ENCODE measurements at places on chromosomes 6 and 20. TPM values are rescaled to one million over a fixed set of nuclear protein-coding genes. Genes with fewer than 3 reads are reported as not detected.

GRCh38 chr6:5763871-5764270 lies 242.9 kb downstream of the NRN1 start:
- peak; percentile 35 for DNase-seq

- DNase-seq = no peak
These were observed 20.5 kb downstream of the LAMA5 start for GRCh38 chr20:62346398-62347150.

DNA sequence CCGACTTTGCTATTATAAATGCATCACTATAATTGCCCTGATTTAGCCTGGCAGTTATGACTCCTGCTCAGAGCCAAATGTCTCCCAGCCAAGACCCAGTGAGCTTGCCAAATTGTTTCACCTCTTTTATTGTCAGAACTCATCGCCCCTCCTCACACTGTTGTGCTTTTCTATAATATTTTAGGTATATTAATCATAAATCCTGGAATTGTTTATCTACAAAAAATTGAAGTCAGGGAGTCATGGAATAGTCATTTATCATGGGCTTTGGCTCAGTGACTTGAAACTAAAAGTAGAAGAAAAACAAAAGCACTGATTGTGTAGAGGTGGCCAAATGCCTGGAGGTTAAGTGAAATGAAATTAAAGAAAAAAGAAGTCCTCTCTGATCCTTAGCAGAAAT lies 85.6 kb downstream of the PFDN4 start:
- DNase-seq = no peak

GRCh38 chr20:10812759-10813327 lies 139.0 kb upstream of the JAG1 start:
- DNase-seq = no peak

DNA sequence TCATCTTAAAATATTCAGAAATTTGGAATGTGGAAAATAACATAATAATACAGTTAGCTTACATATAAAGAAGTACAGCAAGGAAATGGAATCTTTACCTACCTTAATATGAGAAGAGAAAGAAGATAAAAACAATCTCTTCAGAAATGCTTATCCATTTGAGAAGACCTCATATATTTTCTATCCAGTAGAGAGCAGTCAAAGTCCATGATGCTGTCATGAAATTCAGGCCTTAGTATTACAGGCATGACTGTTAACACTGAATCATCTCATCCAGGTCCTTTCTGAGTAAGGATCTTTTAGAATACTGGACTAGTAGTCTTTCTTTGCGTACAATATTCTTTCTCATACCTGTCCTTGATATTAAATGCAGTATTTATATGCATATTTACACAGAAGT lies 713.4 kb downstream of the CD109 start:
- no peak for DNase-seq

GRCh38 chr6:84667252-84668213 lies 96.9 kb downstream of the TBX18 start:
- DNase-seq = no peak

- DNase-seq = no peak
These were observed 443.8 kb downstream of the KIF16B start for GRCh38 chr20:16129411-16129810.

DNA sequence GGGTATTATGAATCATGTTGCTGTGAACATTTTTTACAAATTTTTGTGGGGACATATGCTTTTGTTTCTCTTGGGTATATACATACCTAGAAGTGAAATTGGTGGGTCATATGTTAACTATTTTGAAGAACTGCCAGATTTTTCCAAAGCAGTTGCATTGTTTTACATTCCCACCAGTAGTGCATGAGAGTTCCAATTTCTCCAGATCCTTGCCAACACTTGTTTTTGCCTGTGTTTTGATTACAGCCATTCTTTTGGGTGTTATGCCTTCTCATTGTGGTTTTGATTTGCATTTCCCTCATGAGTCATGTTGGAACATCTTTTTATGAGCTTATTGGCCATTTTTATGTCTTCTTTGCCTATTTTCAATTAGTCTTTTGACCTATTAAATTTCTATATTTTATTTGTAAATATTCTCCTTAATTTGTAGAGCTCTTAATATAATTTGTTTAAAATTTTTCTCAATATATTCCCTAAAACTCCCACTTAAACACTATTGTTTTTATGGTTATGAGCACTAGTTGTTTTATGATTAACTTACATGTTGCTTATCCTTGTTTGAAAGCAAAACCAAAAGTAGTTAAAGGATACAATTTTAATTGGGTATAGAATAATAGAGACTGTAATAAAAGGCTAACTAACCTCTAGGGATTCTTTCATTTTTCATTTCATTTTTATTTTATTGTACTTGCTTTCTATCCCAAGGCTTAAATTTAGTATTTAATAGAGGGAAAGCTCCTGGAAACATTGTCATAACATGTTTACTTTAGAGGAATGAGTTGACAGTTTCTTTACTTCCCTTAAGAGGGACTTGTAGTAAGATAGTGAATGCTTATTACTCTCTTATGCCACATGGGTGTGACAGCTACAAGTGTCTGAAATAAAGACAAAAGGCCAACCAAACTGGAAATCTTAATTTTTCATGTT lies 5.5 kb downstream of the UBR2 start:
- no peak for DNase-seq

TEAD3 gene
- total RNA-seq = 23.5 TPM

- no peak for DNase-seq
These were observed 22.0 kb upstream of the SNRNP48 start for GRCh38 chr6:7568021-7568420.

CD109 gene
- total RNA-seq = 2.0 TPM

OLIG3 gene
- not detected for total RNA-seq

LY6G6C gene
- 0.29 TPM for total RNA-seq

- DNase-seq = no peak
These were observed 155.5 kb upstream of the DST start for GRCh38 chr6:56798163-56798562.

- peak; percentile 88 for DNase-seq
These were observed 490.2 kb upstream of the SULF2 start for GRCh38 chr20:48275286-48276020.

- DNase-seq = no peak
These were observed 167.5 kb downstream of the TMEM242 start for GRCh38 chr6:157155804-157156203.

DNA sequence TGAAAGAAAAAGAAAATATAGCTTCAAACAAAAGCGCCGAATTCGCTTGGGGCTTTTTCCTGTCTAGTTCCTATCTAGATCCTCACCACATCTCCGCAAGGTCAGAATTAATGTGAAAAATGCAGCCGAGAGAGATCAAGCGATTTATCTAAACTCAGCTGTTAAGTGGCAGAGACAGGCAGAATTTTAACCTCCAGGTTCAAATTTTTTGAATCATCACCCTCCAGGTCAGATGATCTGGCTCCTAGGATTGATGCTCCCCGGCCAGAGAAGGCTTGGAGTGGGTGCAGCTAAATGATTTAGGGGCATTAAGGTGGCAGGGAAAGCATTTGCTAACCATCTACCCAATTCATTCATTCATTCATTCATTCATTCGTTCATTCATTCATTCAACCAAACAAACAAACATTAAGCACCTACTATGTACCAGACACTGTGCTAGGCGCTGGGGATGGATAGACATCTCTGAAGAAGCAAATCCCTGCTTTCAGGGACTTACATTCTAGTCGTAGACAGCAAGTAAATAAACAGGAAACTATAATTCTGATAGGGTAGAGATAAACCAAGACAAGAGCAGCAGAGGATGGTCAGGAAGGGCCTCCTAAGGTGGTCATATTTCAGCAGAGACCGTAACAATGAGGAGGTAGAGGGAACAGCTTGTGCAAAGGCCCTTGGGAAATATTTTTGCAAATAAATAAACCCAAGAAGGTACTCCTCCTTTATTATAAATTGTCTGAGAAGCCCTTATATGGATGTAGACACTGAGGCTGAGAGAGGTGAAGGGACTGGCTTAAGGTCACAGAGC lies 672 bp upstream of the UBE2V1 start:
- DNase-seq = no peak

DNA sequence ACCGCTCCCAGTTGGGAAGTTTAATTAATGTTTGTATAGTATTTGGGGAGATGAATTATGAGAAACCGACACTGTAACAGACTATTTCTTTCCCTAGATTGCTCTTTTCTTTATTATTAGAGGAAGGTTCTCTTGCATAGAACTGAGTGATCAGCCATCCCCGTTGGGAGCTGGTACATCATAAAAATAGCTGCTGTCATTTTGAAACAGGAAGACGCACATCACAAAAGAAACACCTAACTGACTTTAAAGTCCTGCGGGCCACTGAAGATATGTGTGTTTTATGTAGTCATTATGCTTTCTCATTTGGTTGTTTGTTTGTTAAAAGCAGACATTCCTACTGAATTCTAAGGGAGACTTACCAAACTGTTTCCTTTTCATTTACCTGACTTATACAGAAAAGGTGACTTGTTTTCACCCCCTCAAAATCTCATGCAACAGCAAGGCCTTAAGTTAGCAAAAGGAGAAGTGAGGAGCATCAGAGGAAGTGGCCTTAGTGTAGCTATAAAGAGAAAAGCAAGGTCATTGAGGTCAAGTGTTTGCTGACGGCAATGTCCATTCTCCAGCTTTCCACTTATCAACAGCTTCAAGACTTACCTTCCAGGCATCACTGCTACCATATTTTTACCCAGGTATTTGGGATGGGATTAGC lies 91.0 kb downstream of the PKHD1 start:
- no peak for DNase-seq

GRCh38 chr20:50583442-50584150 lies 73.4 kb downstream of the PTPN1 start:
- DNase-seq = no peak

GRCh38 chr6:73669005-73669404 lies 15.2 kb upstream of the SLC17A5 start:
- DNase-seq = no peak

SLC35B3 gene
- 11.4 TPM for total RNA-seq

NOX3 gene
- not detected for total RNA-seq

GRCh38 chr6:14682812-14683211 lies 563.1 kb upstream of the JARID2 start:
- DNase-seq = no peak

DNA sequence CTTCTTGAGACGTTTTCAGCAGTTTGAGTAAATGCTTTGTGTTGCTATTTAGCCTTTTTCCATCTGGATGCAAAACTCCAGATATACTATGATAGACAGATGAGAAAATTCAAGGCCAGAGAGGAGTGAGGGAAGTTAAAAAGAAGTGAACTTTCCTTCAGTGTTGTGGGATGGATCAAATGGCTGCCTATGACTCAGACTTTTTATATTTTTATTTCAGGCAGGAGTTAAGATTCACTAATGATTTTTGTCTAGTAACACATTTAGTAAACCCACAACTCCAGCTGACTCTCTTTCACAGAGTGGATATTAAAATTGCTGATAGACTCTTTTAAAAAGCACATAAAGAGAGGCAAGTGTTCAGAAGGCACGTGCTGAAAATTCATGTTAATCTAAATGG lies 23.2 kb upstream of the PTCHD4 start:
- no peak for DNase-seq
